ENCODE measurements at places on chromosomes 13 and 19. TPM values are rescaled to one million over a fixed set of nuclear protein-coding genes. Genes with fewer than 3 reads are reported as not detected.

Gene MCF2L
- total RNA-seq = 9.7 TPM

Gene JAK3
- total RNA-seq = 2.0 TPM

Gene KIR2DL1
- not detected for total RNA-seq

Gene TCF3
- 39.5 TPM for total RNA-seq

DNA sequence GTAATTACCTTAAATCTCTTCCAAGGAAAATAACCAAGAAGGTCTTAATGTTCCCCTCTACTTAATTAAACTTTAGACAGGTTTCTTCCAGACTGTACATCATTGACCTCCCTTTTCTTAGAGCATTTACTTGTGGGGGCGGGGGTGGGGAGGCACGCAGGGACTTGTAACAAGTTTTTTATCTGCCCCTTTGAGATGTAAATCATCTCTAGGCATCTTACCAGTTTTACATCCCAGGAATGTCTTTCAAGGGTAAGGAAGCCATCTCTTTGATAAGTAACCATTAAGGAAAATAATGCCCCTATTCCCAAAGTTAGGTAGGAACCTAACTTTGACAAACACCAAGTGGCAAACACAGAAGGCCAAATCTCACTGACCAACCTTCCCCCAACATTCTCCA, 528.6 kb downstream of the SUCLA2 start:
- ATAC-seq = no peak

DNA sequence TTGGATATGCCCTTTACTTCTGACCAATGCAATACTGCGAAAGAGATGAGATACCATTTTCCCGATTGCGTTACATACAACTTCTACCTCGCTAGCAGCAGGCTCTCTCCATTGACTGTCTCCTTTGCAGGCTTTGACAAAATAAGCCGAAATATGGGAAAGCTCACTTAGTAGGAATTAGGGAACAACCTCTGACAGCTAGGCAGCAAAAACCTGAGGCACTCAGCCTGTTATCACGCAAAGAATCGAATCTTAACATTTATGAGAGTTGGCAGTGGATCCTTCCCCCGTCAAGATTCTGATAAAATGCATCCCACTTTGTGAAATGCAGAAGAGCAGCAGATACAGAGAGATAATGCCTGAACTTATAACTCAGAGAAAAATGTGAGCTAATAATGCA, 1379.5 kb upstream of the PCDH9 start:
- no peak for ATAC-seq

GRCh38 chr19:1066748-1067340, at the start of gene ARHGAP45:
TSS of gene ARHGAP45 (plus strand) at chr19:1067167. CDS start at chr19:1067406, 239 bp downstream.
- ATAC-seq = peak; percentile 12

- ATAC-seq = peak; percentile 81
These were observed at the start of gene ZNF561 for GRCh38 chr19:9621156-9622037. TSS of gene ZNF561 (minus strand) at chr19:9621232. CDS start at chr19:9619456, 1,776 bp downstream.

DNA sequence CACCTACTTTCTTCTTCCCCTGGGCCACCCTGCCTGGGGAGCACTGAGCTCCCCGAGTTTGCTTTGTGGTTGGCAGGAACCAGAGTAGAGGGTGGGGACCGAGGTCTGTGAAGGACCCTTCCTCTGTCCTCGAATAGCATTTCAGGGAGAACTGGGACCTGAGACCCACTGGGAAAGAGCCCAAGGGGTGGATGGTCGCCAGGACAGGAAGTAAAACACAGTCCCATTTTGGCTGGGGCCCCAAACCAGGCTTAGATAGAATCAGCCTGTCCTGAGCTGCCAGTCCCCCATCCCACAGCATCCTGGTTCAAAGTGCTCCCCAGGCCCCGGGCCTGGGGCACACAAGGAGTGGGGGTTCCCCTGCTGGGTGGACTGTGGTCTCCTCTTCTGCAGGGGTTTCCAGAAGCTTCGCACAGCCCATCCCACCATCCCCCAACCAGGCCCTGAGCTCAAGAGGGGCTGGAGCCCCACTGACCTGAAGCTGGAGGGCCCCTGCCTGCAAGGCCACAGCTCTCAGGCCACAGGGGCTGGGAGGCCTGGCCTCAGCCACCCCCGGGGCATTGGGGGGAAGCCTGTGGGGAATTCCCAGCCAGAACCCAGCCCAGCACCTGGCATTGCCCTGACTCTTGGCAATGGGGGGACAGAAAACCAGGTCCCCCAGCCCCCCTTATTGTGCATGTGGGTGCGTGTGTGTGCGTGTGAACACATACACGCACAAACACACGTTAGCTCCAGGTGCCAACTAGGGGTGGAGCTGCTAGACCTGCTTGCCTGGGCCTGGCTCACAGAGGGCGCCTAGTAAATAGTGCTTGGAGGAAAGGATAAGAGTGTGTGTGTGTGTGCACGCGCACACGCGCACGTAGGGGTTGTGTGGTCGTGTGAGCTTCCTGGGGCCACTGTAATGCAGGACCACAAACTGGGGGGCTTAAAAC, 995 bp upstream of the MKNK2 start:
- ATAC-seq = peak; percentile 27

DNA sequence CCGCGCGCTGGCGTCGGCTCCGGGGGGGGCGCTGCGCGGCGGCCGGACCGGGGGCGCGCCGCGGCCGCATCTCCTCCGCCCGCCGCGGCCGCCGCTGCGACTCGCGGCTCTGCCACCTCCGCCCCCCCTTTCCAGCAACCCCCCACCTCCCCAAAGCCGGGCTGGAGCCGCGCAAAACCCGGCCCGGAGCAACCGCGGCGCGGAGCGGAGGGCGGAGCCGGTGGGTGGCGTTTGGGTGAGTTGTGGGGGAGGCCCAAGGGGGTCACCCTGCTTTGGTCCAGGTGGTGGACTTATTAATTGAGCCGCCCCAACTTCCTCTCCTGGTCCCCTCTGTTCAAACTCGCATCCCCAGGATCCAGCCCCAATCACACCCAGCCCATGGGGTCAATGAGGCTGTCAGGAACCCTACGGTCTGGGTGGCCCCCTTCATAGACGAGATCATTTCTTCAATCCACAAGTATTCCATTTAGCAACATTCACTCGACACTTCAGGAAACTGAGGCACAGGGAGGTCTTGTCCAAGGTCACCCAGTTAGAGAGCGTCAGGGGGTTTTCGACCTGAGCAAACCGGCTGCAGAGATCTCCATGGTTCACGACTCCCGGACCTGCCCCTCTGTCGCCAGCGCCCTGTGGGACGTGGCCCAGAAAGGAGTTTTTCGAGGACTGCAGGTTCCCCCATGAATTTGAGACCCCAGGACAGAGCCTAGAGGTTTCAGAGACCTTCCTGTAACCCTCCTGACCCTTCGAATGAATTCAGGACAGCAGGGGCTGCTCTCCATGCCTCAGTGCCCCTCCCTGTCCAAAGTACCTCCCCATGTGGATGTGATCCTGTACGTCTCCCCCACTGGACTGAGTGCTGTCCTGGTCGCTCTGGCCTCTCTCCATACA, 22.4 kb upstream of the SEMA6B start:
- ATAC-seq = no peak

- no peak for ATAC-seq
These were observed 273.4 kb downstream of the DCLK1 start for GRCh38 chr13:35857769-35858168.

- peak; percentile 88 for ATAC-seq
These were observed 200.5 kb downstream of the ABCC4 start for GRCh38 chr13:95100525-95101433.

DNA sequence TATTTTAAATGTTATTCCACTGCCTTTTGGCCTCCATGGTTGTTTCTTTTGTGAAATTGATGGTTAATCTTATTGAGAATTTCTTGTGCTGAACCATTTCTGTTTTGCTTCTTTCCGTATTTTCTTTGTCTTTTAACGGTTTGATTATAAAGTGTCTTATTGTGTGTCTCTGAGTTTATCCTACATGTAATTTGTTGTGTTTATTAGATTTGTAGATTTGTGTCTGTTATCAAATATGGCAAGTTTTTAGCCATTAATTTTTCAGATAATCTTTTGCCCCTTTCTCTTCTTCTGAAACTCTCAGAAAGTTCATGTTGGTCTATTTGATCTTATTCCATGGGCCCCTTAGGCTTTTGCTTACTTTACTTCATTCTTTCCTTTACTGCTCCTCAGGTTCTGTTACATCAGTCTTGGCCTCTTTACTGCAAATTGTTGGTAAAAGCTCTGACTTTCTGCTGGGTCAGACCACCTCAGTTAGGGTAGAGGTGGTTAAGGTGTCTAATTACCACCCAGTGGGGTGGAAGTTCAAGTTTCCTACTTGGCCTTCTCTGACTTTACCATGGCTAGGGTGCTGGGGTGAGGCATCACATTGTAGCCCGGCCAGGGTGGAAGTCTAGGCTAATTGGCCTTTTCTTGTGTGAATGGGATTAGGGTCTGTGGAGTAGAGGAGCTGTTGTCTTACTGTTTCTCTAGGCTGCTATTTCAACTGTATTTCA, 58.3 kb downstream of the ZMYM2 start:
- ATAC-seq = no peak
